SHP77 treated with DMSO at 0.1 percent for 48 hours (cell line): ENCODE measurements at places on chromosomes 16 and 17.

DNA sequence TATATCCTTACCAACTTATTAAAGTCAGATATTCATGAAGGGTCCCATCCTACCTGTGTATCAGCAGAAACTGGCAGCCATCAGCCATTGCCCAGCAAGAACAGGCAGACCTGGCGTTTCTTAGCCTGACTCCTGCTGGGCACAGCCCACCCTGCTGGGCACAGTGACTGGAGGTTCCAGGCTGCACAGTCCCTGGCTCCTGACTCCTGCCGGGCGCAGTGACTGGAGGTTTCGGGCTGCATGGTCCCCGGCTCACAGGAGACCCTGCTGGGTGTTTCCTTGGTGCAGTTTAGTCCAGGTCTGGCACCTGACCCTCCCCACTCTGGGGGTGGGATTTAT lies 6.7 kb downstream of the TIMM22 start:
- DNase-seq, result no peak

- DNase-seq, result no peak
Measured at GRCh38 chr16:83051451-83051850, 424.7 kb downstream of the CDH13 start.

- DNase-seq, result no peak
Measured at GRCh38 chr17:34886831-34887230, 74.4 kb downstream of the CCT6B start.

DNA sequence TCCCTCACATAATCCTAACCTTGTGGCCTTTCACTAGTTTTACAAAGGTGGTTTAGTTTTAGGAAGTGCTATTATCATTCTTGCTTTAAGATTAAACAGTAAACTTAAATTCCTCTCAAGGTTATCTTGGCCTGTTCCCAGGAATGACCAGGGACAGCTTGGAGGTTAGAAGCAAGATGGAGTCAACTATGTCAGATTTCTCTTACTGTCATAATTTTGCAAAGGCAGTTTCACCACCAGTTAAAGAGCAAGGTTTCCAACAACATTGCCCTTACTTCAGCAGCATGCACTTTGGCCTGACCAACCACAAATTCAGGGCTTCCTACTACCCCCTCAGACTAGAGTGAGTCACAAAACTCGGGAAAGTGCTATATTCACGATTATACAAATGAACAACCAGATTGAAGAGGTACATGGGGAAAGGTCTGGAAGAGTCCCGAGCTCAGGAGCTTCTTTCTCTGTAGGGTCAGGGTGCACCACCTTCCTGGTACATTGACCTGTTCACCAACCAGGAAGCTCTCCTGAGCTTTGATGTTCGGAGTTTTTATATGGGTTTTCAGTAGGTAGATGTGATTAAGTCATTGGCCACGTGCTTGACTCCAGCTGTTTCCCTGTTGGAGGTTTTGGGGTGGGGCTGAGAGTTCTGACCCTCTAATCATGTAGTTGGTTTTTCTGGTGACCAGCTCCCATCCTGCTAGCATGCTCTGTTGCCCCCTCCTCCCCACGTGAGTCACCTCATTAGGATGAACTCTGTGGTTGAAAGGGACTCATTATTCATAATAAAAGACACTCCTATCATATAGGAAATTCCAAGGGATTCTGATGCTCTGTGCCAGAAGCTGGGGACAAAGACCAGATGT lies 19.4 kb downstream of the RHOT1 start:
- DNase-seq, result no peak

GRCh38 chr16:392450-393030 lies 4.5 kb upstream of the NME4 start:
- DNase-seq, result no peak

GRCh38 chr16:8403978-8404749 lies 186.1 kb downstream of the TMEM114 start:
- no peak for DNase-seq

GRCh38 chr17:77444984-77445759 lies 304.4 kb downstream of the SEC14L1 start:
- DNase-seq, result no peak

DNA sequence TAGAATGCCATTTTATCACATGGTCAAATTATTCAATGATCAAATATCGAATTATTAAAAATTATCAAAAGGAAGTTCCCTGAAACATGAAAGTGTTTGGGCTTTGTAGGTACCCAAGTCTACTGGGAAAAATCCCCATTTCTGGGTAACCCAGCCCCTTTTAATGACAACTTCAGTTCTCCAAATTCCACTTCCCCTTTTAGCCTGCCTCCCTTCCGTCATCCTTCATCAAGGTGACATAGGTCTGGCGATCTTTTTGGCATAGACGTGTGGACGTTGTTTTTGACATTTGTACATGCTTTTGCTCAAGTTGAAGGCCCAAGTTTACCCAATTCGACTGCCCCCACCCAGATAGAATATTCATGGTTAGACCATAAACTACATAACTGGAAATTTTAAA lies 660.9 kb downstream of the MAF start:
- DNase-seq, result no peak

- no peak for DNase-seq
Measured at GRCh38 chr17:34717092-34717491, 137.7 kb downstream of the TMEM132E start.

DNA sequence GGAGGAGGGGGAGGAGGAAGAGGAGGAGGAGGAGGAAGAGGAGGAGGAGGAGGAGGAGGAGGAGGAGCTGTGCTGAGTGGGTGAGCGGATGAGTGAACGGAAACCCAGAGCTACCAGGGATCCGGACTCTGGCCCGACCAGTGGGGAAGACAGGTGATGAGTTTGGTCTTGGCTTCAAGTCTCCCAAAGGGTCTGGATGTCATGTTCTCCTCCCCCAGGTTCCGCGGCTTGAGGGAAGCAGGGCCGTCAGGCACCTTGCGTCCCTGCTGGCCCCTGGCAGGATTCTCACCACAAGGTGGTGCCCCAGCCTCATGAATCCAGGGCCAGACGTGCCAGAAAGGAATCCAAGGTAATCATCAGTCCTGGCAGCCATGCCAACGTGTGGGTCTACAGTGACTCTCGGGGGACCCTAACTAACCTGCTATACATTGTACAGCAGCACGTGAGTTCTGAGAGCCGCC lies 13.5 kb upstream of the ABAT start:
- peak; percentile 26 for DNase-seq

GRCh38 chr17:77893144-77894044 lies 65.1 kb upstream of the TNRC6C start:
- no peak for DNase-seq

GRCh38 chr16:82301146-82301755 lies 131.2 kb upstream of the MPHOSPH6 start:
- no peak for DNase-seq

GRCh38 chr16:66470556-66470955 lies 43.5 kb downstream of the BEAN1 start:
- no peak for DNase-seq
